Mammary epithelial cell (primary cell): ENCODE measurements at places on chromosomes 4 and X.

GRCh38 chr4:119746951-119747350 is 118.3 kb upstream of the PDE5A start:
- no peak for DNase-seq

GRCh38 chr4:47737326-47737725 is 100.5 kb downstream of the CORIN start:
- no peak for DNase-seq

DNA sequence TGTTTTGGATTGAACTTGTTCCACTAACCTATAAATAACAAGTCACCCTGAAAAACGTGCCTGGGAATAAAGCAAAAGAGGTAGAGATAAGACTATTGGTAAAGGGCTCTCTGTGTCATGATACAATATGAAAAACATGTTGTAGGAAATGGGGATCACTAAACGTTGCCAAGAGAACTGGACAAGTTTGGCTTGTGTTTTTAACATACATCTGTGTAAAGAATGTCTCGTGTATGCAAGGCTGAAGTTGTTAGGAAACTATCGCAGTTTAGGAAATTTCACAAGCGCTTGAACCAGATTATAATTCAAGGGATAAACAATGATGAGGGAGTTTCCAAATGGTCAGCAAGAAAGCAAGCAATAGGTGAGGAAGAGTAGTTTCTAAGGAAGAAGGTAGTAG is 655.8 kb downstream of the PCDH7 start:
- no peak for DNase-seq

GRCh38 chr4:43835869-43836268 is 612.7 kb downstream of the KCTD8 start:
- no peak for DNase-seq

DNA sequence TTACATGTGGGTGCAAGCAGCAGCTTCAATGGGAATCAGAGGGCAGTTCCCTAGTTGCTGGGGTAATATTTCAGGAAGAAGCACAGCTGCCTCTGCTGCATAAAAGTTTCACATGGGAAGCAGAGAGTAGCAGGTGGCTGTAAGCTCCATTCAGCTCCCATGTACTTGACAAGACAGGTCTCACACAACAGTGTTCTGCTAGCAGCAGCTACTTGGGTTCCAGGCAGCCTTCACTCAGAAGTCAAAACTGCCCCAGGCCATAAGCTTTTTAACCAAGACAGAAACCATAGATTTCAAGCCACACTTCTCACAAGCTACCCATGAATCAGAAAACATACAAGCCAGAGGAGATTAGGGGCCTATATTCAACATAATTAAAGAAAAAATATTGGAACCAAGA is 41.4 kb upstream of the SPIN2A start:
- DNase-seq = no peak

DNA sequence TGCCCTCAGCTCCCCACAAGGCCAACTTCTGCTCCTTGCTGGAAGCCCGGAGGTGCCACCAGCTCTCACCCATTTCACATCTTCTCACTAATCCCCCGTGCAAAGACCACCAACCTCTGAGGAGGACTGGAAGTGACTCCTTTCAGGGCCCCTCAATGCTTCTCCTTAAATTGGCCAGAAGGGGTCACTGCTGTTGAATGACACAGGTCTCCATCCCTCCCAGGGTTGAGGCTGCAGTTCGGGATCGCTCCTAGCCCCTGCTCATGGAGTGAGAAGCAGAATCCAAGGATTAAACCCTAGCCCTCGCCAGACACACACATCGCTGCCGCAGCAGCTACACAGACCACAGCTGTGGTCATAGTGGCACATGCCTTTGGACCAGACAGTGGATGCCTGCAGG is 279.5 kb upstream of the TAPT1 start:
- DNase-seq = no peak

DNA sequence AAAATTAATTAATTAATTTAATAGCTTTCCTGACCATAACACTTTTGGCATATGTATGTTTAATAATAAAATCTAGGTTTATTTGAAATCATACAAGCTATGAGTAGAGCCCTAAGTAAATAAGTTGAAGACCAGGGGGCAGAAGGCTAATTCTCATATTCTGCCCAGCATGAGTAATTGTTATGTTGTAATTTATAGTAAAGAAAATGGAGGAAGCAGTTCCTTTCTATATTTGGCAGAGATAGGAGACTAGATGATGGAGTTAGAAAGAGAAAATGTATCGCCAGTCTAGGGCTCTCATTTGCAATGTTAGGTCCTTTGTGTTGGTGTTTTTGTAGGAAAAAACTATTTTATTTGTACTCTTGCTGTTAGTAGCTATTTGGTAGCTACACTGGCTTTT is 89.1 kb downstream of the FNIP2 start:
- no peak for DNase-seq

GRCh38 chr4:74603186-74603585 is 158.2 kb downstream of the AREG start:
- DNase-seq = no peak

GRCh38 chr4:8534129-8534528 is 46.1 kb upstream of the GPR78 start:
- DNase-seq = peak; percentile 97

- DNase-seq = peak; percentile 56
These were observed 18.3 kb downstream of the FBXL5 start for GRCh38 chr4:15636818-15637217.

- peak; percentile 59 for DNase-seq
These were observed 792 bp downstream of the PPID start for GRCh38 chr4:158722291-158722916.

- DNase-seq = peak; percentile 52
These were observed 67.6 kb upstream of the DCLK2 start for GRCh38 chr4:150010525-150011126.

GRCh38 chr4:80155316-80155982 is 41.9 kb upstream of the PRDM8 start:
- DNase-seq = no peak

DNA sequence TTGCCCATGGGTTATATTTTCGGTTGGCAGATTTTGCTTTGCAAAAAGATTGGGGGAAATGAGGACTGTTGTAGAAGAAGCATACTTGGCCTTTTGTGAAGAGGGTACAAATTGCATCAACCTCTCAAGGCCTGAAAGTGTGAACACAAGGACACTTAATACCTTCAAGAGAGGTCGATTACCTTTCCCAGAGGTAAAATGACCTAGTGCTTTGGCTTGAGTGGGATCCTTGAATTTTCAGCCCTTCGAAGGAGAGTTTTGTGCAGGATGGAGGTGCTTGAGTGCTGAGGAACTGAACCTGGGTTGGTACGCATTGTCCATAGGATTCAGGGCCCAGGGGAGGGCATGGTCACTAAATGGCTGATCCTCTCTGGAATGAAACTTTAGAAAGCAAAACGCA is 27.6 kb upstream of the NKAP start:
- DNase-seq = no peak

GRCh38 chrX:5756616-5757015 is 472.1 kb downstream of the NLGN4X start:
- DNase-seq = no peak

GRCh38 chrX:25012433-25012735 is 3.4 kb downstream of the ARX start:
- DNase-seq = no peak

- DNase-seq = peak; percentile 90
These were observed 31.9 kb downstream of the CPEB2 start for GRCh38 chr4:15034071-15034764.

DNA sequence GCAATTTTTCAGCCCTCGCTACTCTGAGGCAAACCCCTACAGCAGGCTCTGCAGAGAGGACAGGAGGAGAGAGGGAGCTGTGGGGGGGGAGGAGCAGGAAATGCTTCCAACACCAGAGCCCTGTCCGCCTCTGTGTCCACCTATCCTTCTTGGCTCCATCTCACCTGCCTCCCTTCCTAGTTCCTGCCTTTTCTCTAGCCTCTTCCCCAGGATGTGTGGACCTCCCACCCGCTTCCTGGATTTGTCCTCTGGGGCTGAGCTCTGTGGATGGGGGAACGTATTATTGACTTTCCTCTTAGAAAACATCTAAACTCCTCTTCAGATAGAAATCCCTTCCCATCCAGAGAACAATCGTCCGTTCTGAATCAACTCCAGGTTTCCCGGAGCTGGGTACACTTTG is 14.4 kb downstream of the ASMT start:
- DNase-seq = no peak

DNA sequence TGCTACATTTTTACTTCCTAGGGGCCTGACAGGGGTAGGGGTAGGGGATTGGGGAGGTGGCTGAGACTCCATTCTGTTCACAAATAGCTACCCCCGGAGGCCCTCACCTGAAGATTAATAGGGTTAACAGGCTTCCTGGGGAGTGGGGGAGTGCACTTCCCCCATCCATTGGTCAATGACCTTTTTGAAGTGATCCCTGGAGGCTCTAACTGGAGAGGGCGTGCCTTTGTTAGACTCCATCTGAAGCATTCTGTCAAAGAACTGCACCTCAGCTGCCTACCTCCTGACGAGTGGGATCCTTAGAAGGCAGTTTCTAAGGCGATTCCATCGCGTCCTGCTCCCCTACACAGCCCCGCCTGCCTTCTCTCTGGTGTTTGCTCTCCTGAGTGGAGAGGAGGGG is 10.0 kb upstream of the MTM1 start:
- no peak for DNase-seq

GRCh38 chr4:115113506-115114106 is at the start of gene NDST4:
NDST4 (minus strand) TSS chr4:115113620; CDS start chr4:115077036, 36,584 bp downstream.
- DNase-seq = peak; percentile 9

DNA sequence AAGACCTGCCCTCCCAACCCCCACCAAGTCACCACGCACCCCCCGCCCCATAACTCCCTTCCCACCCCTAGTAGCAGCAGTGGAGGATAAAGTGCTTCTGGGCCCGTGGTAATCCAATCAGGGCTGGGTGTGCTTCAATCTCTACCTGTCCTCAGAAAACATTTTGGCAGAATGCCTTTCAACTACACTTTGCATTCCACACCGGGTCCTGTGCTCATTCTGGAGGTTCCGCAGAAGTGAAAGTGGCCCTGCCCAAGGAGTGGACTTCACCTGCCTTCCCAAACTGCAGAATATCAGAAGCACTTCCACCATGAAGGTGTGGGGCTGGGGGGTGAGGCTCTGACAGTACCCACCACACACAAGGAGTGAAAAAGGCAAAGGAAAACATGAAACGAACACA is 322.3 kb downstream of the DHX15 start:
- no peak for DNase-seq

DNA sequence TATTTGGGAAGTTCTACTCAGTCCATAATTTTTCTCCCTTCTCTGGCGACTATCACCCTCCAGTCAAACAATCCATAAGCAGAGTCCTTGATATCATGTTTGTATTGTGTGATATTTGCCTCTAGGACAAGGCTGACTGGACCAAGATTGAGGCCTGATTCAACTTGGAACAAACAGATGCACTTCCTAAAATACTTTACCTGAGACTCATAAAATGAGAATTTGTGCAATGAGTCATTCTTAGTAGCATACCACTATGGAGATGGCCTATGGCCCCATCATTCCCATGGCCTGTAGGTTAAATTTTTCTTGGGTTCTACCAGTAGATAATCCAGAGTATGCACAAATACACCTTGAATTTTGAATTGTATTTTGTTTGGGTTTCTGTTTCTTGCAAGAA is 74.2 kb upstream of the DMD start:
- peak; percentile 55 for DNase-seq

- DNase-seq = no peak
These were observed 48.9 kb upstream of the PPARGC1A start for GRCh38 chr4:23938796-23939195.

- DNase-seq = no peak
These were observed 133.8 kb upstream of the TACR3 start for GRCh38 chr4:103853627-103854026.

GRCh38 chr4:95289028-95289634 is 259.6 kb downstream of the UNC5C start:
- peak; percentile 72 for DNase-seq

DNA sequence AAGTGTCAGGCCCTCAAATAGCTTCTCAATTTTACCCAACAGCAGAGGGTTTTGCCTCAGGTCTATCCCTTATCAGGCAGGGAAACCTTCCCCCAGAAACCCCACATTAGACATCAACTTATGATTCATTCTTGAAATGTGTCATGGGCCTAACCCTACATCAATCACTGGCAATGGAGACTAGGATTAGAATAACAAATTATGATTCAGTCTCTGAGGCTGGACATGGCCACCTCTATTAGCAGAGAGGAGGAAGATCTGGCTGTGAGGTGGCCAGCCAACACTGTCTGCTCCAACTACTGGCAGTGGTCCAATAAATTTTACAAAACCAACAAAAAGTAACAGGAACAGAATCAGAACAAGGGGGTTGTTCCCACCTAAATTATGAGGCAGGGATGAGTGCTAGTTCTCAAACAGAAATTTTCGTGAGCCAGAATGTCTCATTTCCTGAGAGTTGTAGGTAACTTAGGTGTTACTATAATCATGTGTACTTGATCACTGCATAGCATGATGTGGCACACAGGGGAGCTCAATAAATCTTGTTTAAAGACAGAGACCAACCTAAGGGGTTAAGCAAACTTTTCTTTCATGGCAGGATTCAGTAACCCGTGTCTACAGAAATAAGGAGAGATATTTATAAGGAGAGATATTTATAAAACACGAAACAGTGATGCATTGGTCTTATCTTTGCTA is 126.8 kb downstream of the NFKB1 start:
- peak; percentile 97 for DNase-seq

GRCh38 chr4:120232050-120232449 is 165.4 kb upstream of the MAD2L1 start:
- no peak for DNase-seq

DNA sequence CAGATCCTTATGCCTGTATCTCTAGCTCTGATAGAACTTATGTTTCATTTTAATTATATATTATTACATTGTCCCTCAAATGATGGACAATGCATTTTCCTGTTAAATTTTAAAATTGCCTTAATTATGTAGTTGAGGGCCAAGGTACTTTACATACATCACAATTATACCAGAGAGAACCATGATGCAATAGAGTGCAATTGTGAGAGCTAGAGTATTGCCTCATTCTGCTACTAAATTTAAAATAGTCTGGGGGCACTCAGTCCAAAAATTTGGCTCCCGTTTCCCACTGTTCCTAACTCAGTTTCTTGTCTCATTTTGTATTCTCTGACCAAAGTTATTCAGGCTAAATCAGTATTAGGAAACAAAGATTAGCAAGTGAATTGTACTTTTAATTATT is 378.5 kb upstream of the ZFP42 start:
- no peak for DNase-seq

- DNase-seq = peak; percentile 77
These were observed 32.7 kb downstream of the ELF2 start for GRCh38 chr4:139144161-139144859.

GRCh38 chr4:172843192-172843591 is 325.4 kb upstream of the GALNT7 start:
- no peak for DNase-seq

DNA sequence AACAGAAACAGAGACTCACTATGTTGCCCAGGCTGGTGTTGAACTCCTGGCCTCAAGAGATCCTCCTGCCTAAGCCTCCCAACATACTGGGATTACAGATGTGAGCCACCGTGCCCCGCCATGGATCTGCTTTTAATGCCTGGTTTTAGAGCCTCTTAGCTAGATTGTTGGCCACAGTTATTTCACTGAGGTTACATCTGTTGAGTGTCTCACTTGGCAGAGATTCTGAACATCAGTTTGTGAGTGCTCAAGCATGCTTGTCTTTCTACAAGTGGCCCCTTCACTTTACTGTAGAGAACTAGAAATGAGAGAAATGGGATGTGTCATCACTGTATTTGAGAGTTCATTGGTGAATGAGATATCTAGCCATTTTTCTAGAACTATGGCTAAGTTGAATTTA is 218.5 kb downstream of the APBB2 start:
- no peak for DNase-seq

- DNase-seq = no peak
These were observed 60.5 kb upstream of the PGRMC2 start for GRCh38 chr4:128347930-128348660.

GRCh38 chr4:151854731-151855130 is 93.9 kb upstream of the GATB start:
- DNase-seq = no peak
